Heart left ventricle (tissue), 16 donors: ENCODE measurements at places on chromosomes 11 and 22. TPM values are rescaled to one million over a fixed set of nuclear protein-coding genes. Genes with fewer than 3 reads are reported as not detected.
A peak's percentile ranks its signal among the peaks of the same experiment; 100 is the strongest.

Gene ART1
- total RNA-seq: 0.33 TPM

Gene LRRC75B
- total RNA-seq: 4.4 TPM

Gene FOLH1
- 0.39 TPM for total RNA-seq

Gene ANKK1
- total RNA-seq: not detected

DNA sequence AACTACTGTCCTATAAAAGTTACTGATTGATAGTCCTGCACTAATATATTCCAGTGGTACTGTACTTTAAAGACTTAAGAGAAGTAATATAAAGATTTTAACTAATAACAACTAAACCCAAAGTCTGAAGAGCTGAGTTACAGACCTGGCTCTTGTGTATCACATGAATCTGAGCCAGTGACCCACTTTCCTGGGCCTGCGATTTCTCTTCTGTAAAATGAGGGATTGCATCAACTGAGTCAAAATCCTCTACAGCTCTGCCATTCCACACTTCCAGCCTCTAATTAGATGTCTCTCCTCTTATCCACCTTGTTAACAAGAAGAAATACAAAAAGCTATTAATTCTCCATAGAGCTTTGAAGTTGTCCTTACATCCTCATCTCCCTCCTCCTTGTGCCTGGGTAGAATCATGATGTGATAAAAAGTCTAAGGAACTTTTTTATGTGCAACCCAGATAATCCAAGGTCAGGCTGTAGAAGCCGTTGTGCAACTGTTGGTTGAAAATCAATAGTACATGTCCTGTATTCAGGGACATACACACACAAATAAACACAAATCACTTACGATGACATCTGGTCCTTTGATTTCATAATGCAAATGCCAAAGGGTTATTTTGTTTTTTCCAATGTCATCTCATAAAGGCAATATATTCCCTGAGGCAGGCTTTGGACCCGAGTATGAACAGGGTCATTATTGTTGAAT, 410.3 kb downstream of the KCNA4 start:
- no peaks in the 10 kb centered on the region for H3K4me1 ChIP-seq
- no peaks in the 10 kb centered on the region for H3K27me3 ChIP-seq
- H3K27ac ChIP-seq: no peak overlapping the region
- H3K4me3 ChIP-seq: no peak overlapping the region

- no peak overlapping the region for H3K4me3 ChIP-seq
- H3K4me1 ChIP-seq: no peaks in the 10 kb centered on the region
- H3K27ac ChIP-seq: no peak overlapping the region
- no peaks in the 10 kb centered on the region for H3K36me3 ChIP-seq
These were observed 9.7 kb downstream of the MRGPRD start for GRCh38 chr11:68970921-68971636.

GRCh38 chr11:65506772-65507505, 8.1 kb downstream of the MALAT1 start:
- no peaks in the 10 kb centered on the region for H3K27me3 ChIP-seq
- no peak for DNase-seq
- peak overlapping the region; percentile 70 for H3K4me3 ChIP-seq
- peaks cover 49% of the 10 kb centered on the region for H3K36me3 ChIP-seq
- peaks cover 57% of the 10 kb centered on the region for H3K4me1 ChIP-seq

GRCh38 chr11:64998141-64998540, 1.4 kb upstream of the BATF2 start:
- no peak for DNase-seq
- H3K27ac ChIP-seq: no peak overlapping the region
- no peaks in the 10 kb centered on the region for H3K4me1 ChIP-seq
- H3K4me3 ChIP-seq: no peak overlapping the region
- H3K27me3 ChIP-seq: no peaks in the 10 kb centered on the region

DNA sequence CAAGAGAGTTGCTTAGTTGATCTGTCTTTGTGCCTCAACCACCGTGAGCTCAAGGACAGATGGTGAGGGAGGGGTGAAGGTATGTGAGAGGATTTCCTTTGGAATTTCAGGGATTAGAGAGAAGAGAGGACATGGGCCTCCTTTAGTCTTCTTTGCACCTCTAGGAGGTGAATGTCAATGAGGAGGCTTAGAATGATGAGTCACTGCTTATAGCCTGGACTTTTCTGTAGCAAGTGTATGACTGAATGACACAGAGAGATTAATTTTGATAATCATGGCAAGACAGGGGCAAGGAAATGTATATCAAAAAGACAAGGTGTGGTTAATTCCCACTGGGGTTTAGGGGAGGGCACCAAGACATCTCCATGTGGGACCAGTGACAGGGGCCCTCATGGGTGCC, 947.3 kb upstream of the TENM4 start:
- H3K27ac ChIP-seq: no peak overlapping the region
- H3K27me3 ChIP-seq: no peaks in the 10 kb centered on the region
- no peaks in the 10 kb centered on the region for H3K4me1 ChIP-seq
- no peaks in the 10 kb centered on the region for H3K36me3 ChIP-seq
- no peak overlapping the region for H3K4me3 ChIP-seq

DNA sequence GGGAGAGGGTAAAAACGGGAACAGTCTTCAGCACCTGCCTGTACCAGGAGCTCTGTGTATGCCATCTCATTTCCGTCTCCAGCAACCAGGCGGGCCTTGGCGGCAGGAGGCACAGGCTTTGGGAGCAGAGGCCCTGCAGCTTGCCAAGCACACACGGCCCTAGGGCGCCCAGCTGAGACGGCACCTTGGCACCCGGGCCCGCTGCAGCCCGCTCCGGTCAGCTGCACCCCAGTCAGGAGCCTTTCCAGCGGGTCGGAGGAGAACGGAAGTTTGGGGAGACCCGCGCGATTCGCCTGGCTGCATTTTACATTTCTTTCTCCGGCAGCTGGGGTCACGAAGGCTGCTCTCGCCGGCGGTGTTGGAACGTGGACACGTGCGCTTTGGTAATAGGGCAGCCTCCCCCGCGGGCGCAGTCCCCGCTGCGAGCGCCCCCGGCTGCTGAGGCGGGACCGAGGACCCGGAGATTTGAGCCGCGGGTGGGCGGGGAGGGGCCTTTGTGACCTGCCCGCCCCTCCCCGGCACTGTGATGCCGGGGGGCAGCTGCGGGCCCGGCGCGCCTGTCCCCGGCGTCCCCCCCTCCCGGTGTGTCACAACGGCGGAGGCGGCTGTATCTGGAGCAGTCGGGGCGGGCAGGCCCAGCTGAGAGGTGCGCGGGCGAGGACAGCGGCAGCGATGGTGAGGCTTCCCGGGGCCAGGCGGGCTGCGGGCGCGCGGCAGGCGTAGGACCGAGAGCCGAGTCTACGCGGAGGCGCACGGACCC, at the start of gene TUBA8:
TUBA8 (plus strand) TSS at position 616 of the 760 bp plus-strand sequence; CDS start at position 673, 57 bp downstream.
- peaks cover 47% of the 10 kb centered on the region for H3K4me1 ChIP-seq
- H3K27ac ChIP-seq: peak within 1 kb of the TSS; percentile 95
- no peaks in the 10 kb centered on the region for H3K27me3 ChIP-seq
- peak; percentile 79 for DNase-seq
- no peaks in the 10 kb centered on the region for H3K36me3 ChIP-seq

- no peaks in the 10 kb centered on the region for H3K36me3 ChIP-seq
- no peak for DNase-seq
- H3K27ac ChIP-seq: peak overlapping the region; percentile 97
- H3K27me3 ChIP-seq: no peaks in the 10 kb centered on the region
- H3K4me3 ChIP-seq: no peak overlapping the region
These were observed 4.8 kb downstream of the CLCF1 start for GRCh38 chr11:67368621-67369020.

- DNase-seq: no peak
- H3K27ac ChIP-seq: no peak overlapping the region
- H3K4me3 ChIP-seq: no peak overlapping the region
- no peaks in the 10 kb centered on the region for H3K36me3 ChIP-seq
- H3K4me1 ChIP-seq: no peaks in the 10 kb centered on the region
These were observed 312.8 kb downstream of the OPCML start for GRCh38 chr11:133219543-133219942.

GRCh38 chr11:19869946-19870589, 157.4 kb downstream of the NAV2 start:
- H3K27me3 ChIP-seq: no peaks in the 10 kb centered on the region
- no peak overlapping the region for H3K27ac ChIP-seq
- no peaks in the 10 kb centered on the region for H3K36me3 ChIP-seq
- peaks cover 3% of the 10 kb centered on the region for H3K4me1 ChIP-seq
- peak; percentile 36 for DNase-seq
- H3K4me3 ChIP-seq: no peak overlapping the region
